Umbilical cord (tissue), 2 donors: ENCODE measurements at places on chromosomes 1 and 21.

DNA sequence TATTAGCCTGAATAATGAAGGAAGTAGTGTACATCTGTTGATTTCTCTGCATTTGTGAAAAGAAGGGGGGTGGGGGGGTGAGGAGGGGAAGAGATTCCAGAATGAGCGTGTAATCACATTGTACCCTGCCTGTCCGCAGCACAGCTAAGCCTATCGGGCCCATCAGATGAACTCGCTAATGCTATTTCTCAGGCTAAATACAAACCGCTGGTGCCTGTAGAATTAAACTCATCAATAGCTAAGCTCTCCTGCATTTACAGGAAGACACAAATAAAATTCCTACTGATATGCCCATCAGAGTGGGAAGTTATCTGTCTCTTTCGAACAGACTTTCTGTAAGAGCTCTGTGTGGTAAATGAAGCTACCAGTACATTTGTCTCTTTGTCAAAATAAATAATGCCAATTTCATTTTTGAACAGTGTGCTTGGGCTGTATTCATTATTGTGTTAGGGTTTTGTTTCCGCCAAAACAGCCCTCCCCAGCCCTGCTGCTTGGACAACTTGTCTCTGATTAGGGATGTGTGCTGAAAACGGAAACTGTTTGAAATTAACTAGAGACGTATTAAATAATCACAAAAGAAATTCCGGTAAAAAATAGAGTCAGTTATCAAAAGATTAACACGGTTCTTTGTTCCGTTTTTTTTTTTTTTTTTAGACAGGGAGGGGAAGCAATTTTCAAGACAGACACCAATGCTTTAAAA, 305.4 kb downstream of the TTLL7 start:
- DNase-seq: peak; percentile 35

GRCh38 chr1:230549625-230550024, 92.7 kb upstream of the COG2 start:
- no peak for DNase-seq

DNA sequence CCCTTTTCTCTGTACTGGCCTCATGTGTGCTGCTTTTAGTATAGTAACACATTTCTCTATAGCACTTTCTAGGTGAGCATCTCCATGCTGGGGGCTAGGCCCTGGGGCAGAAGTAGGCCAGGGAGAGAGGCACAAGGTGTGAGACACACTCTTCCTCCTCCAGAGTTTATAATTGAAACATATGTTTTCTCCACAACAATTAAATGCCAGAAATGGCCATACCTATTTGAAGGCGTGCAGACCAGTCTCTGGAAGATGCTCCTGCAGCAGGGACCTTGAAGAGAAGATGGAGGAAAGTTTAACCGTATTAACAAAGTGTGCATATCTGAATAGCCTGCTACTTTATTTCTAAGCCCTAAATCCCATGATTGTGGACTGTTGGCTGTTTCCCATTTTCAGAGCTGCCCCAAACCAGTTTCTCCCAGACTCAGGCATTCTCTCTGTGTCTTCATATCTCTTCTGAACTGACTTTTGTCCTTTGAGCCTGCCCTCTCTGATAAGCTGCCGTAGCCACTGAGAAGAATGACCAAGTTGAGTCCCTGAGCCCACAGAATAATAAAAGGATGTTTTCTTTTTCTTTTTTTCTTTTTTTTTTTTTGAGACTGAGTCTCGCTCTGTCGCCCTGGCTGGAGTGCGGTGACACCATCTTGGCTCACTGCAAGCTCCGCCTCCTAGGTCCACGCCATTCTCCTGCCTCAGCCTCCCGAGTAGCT, 81.3 kb downstream of the LRRC8D start:
- DNase-seq: no peak

GRCh38 chr1:55338448-55338820, 123.3 kb upstream of the USP24 start:
- DNase-seq: no peak

DNA sequence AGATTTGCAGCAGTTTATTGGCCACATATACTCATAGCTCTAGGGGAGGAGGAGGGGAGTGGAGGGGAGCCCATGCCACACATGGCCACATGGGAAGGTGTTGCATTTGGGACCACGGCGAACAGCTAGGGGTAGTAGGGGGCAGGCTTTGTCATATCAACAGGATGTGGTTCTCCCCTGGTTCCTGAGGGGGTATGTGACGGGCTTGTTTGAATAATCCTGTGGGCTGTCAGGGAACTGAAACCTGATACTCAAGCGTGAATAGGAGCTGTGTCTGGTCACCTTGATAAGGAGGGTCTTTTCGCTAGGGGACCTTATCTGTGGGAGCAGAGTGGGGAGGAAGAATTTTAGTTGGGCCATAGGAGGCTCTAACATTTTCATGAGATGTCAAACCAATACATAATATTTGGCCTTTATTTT, 264.7 kb downstream of the CTH start:
- DNase-seq: no peak

- DNase-seq: no peak
These were observed 179.6 kb downstream of the PLPP3 start for GRCh38 chr1:56399795-56400194.

- DNase-seq: no peak
These were observed 40.8 kb upstream of the PRRX1 start for GRCh38 chr1:170623171-170623570.

- no peak for DNase-seq
These were observed 6.3 kb upstream of the CFAP410 start for GRCh38 chr21:44345495-44345894.

GRCh38 chr21:38474796-38475195, 23.5 kb downstream of the ERG start:
- no peak for DNase-seq

DNA sequence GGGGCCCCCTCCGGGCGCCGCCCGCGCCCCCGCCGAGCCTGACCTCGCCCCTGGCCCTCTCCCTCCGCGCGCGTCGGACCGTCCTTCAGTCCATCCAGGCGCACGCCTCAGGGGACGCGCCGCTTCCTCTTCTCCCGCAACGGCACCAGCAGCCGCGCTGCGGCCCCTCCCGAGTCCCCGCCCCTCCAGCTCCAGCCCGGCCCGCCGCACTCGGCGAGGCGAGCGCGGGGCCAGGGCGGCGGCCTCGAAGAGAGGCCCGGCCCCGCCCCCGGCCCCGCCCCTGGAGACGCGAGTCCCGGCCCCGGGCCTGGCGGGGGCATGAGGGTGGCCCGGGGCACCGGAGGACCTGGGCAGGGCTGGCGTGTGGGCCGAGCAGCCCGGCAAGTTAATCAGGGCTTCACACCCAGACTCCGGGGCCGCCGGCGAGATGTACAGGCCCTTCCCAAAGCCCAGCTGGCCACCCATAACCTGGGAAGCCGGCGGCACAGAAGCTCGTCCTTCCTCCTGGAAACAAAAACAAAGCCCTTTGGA, at the start of gene IGSF3:
Gene IGSF3 (minus strand): TSS at position 159 of the 531 bp plus-strand sequence. CDS start 1,407 bp downstream, outside the sequence.
- DNase-seq: peak; percentile 85

GRCh38 chr1:107894605-107895004, 70.4 kb downstream of the VAV3 start:
- DNase-seq: no peak

DNA sequence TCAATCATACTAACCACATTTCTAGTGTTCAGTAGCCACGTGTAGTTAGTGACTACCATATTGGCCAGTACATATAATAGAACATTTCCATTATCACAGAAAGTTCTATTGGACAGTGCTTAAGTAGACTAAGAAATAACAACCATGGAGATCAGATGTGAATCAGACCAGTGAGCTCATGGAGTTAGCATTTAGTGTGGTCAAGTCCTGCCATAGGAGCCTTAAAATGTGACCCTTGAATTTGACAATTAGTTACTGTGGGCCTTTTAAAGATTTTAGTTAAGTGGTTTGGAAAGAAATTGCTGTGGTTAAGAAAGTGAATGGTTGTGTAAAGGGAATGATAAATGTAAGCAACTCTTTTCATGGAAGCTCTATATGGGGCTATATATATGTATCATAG, 123.4 kb downstream of the POU2F1 start:
- DNase-seq: no peak

DNA sequence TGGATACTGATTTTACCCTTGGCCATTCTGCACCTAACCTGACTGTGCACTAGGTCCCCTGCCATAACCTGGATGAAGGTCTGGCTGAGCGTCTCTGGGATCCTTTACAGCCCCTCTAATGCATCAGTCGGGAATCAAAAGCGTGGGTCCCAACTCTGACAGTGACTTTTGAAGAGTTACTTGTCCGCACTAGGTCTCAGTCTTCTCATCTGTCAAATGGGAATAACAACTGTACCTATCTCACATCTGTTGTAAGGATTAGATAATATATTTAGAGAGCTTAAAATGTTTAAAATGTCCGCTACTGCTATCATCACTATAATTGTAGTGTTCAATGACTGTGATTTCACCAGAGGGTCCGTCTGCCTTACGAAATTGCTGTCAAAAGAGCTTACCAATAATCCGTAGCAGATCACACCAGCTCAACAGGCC, 746 bp downstream of the TADA1 start:
- DNase-seq: no peak

DNA sequence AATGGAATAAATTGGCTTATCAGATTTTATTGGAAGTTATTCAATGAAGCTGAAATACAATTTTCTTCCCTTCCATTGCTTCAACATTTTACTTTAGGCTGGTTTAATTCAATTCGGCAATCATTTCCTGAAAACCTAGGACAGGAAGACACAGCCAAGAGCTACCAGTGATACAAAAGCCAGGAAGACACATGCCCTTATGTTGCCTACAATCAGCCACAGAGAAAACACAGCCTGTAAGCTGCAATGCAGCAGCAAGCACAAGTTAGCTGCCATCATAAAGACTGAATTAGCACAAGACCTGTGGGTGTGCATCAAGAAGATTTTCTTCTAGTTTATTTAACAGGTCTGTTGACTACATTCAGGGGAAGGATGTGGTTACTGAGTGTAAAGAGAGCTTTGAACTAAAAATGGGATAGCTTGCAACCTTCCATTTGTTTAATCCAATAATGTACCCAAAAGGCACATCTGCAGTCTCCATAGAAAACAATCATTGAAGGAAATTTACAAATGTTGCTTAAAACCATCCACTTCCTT, 193.8 kb downstream of the KCNH1 start:
- no peak for DNase-seq

DNA sequence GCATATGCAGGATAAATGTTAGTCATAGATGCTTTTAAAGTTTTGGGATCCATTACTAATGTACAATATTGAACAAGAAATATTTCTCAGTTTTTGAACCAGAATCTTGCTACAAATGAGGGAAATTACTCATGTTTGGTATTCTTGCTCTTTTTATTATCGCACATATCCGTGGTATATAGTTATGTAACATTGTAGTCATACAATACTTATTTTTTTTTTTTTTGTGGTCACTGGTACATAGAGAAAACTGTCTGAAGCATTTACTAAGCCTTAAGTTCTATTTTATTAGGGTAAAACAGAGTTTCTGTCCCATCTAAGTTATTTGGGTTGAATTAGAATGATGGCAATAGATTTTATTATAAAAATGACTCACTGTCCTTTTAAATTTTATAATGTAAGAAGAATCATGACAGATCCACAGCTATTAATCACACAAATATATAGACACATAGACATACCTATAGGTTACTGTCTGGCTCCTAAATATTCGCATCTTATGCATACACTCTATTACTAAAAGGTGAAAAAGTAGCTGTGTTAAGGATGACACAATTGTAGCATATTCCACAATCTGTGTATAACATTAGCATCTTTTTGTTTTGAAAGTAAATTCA, 18.0 kb upstream of the PRKAA2 start:
- no peak for DNase-seq

- no peak for DNase-seq
These were observed 42.0 kb downstream of the CXADR start for GRCh38 chr21:17554679-17555465.

GRCh38 chr21:43192501-43193081, 23.8 kb downstream of the CRYAA start:
- DNase-seq: no peak

DNA sequence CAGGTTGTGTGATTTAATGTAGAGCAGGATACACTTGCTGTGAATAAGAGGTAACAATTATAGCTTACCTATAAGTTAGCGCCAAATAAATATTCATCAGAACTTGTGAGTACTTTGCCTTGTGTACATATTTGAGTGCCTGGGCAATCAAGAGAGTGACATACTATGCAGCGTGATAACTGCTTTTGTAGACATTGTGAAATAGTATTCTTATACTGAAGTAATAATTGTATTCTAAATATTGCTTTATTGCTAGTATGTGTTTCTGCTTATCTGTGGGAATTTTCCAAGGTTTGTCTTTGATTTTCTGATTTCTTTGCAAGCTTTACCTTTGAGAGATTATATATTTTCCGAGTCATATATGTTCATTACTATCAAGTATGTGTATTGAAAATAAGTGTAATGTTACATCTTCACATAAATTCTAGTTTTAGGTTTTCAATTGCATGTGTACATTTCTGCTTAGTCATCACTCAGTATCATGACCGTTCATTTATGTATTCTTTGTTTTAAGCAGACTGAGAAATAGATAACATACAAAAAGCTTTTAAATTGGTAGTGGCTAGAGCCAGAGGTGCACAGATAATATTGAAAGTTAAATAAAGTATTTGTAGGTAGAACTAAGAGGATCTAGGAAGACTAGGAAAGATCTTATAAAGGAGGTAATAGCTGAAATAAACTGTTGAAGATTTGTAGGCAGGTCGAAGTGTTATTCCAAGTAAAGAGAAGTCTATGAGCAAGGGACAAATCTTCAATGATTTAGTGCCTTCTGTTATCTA, 19.5 kb downstream of the USP25 start:
- no peak for DNase-seq

GRCh38 chr1:222071387-222071786, 329.5 kb upstream of the DUSP10 start:
- peak; percentile 86 for DNase-seq

GRCh38 chr1:26126321-26127084, 14.9 kb downstream of the PDIK1L start:
- peak; percentile 31 for DNase-seq

DNA sequence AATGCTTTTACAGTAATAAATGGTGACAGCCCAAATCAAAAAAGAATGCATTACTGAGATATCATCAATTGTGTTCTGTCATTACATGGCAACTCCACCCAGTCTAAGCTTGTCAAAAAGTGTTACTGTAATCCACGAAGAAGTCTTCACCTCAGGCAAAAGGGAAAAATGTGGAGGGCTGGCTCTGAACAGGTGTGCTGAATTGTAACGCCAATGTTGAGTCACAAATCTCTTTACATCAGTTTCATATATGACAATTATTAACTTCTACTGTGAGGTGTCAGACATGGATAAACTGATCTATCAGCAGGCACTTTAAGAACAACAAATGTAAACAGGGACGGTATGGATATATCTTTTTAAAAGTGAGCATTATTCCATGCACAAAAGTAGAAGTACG, 98.5 kb upstream of the DMRTA2 start:
- DNase-seq: peak; percentile 26

- DNase-seq: no peak
These were observed 65.2 kb upstream of the GJA8 start for GRCh38 chr1:147837129-147837963.
